CD4-positive, alpha-beta T cell treated with Interleukin-6 for 4 hours (primary cell): ENCODE measurements at places on chromosomes 11 and 22.

DNA sequence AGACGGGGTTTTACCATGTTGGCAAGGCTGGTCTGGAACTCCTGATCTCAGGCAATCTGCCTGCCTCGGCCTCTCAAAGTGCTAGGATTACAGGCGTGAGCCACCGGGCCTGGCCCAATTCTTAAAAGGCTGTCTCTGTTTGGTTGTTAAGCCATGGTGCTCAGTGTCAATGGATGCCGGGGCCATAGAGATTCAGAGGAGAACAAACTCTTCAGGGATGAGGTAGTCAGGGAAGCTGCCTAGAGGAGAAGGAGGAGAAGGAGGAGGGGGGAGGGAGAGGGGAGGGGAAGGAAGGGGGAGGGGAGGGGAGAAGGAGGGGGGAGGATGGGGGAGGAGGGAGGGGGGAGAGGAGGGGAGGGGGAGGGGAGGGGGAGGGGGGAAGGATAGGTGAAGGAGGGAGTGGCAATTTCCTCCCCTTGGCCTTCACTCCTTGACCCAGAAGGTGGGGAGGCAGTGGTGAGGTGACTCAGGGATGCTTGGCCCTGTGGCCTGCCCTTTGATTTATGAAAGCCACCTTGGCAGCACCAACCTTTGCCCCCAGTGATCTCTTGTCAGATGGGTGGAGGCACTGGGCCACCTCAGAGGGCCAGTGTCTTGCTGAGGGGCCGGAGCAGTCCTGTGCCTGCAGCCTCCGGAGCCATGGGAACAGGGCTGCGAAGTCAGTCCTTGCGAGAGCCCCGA lies at the start of gene C11orf86:
C11orf86 (plus strand) TSS at position 581 of the 681 bp plus-strand sequence; CDS start at position 640, 59 bp downstream.
- no peak for DNase-seq

GRCh38 chr11:130477586-130478203 lies 29.2 kb downstream of the ADAMTS15 start:
- no peak for DNase-seq

- DNase-seq = no peak
Observed at GRCh38 chr11:124648610-124649009, 24.9 kb downstream of the SIAE start.

DNA sequence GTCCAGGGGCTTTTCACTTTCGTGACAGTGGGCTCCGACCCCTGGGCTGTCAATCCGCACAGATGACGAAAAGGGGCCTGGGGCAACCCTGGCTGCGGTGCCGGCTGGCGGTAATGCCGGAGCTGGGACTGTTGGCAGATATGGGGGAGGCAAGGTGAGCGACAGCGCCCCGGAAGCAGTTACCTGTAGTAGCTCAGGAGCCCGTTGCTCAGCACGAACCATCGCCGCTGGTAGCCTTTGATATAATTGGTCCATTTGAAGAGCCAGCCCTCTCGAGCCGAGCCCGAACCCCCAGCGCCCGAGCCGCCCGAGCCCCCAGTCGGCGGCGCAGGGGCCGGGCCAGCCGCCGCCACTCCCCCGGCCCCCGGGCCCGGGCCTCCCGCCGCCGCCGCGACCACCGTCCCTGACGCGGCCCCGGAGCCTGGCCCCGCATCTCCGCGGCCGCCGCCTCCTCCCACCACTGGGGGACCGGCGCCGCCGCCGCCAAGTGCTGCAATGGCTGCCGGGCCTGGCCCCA lies 396 bp downstream of the OSBP start:
- DNase-seq = peak; percentile 75

DNA sequence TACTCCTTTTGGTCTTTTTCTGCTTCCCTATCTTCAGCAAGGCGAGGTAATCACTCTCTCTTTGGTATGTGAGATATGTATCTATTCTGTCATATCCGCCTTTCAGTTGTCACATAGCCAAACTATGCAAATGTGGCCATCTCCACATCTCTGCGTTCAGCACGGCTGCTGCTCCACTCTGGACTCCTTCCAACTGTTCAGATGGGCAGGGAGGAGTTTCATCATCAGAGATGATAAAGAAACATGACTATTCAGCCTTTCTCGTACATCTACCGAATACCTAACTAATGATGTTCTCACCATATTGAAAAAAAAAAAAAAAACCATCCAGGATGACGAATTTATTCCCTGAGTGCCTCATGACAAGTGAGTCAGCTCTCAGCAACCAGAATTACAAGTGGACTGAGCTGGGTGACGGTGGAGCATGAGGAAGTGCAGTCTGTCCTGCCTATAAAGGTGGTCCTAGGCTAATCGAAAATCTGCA lies 899.6 kb downstream of the OPCML start:
- DNase-seq = no peak

GRCh38 chr11:46463701-46464421 lies 72.3 kb upstream of the CHRM4 start:
- no peak for DNase-seq

- DNase-seq = no peak
Observed at GRCh38 chr22:25369041-25369440, 149.6 kb downstream of the CRYBB2 start.

DNA sequence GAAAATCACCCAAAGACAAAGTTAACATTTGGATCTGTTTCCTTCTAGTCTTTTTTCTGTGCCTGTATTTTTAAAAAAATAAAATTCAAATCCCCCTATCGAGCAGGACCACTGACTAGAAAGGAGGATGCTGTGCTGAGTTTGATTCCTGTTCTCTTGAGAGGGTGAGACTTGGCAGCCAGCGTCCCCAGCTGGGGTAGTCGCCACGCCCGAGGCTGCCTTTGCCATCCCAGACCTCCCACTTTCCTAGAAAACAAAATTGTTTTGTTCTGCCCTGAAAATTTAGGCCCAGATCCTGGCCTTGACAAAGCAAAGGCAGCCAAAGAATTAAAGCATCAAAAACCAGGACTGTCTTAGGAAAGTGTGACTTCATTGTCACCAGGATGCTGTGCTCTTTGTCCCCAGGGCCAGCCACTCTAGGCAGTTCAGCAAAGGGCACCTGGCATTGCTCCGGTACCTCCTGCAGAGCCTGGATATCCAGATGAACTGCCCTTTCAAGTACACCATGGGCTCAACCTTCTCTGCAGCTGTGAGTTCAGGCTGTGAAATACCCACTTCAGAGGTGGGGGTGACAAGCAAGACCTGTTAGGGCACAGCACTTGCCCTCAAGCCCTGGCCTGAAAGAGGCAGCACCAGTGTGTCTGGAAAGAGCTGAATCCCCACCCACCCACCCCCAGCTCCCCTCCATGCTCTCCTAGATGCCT lies 44.6 kb downstream of the KCNQ1OT1 start:
- no peak for DNase-seq

DNA sequence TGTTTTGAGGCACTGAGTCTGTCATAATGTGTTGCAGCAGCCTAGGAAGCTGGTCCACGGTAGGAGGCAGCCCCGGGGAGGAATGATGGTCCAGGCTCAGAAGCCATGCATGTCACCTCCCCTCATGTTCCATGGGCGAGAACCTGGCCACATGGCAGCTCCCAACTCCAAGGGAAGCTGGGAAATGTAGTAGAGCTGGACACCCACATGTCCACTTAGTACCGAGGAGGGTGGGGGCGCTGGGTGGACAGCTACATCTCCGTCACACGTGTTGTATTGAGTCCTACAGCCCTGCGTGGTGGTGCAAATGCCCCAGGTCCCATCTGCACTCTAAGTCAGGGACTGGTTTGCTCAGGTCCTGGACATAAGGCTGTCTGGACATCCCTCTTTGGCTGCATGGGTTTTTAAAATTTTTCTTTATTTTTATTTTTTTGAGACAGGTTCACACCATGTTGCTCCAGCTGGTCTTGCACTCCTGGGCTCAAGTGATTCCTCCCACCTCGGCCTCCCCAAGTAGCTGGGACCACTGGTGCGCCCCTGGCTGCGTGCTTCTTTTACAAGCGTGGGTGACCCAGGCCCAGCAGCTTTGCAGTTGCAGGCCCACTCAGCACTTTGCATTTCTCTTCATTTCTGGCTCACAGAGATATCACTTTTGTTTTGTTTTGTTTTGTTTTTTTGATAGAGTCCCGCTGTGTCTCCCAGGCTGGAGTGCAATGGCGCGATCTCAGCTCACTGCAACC lies 3.9 kb upstream of the CTTN start:
- no peak for DNase-seq

DNA sequence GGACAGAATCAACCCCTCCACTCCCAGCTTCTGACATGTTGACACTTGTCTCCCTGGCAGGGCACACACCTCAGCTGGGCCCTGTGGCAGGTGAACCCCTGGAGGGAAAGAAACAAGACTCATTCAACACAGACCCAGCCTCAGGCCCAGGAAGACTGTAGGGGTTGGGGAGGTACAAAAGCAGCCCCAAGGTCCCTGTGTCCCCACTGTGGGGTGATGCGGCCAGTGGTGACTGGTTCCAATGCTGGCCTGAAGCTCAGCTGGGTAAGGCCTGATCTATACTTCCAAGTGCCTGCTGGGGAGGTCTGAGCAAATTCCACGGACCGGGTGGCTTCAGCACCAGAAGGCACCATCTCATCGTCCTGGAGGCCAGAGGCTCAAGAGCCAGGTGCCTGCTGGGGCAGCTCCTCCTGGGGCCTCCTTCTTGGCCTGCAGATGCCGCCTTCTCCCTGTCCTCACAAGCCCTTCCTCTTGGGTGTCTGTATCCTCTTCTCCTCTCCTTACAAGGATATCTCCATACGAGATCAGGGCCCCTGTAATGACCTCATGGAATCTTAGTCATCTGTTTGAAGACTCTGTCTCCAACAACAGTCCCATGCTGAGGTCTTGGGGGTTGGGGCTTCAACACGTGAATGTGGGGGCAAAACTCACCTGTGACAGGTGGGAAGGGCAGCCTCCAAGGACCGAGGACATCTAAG lies 1492.1 kb downstream of the BRD1 start:
- no peak for DNase-seq

DNA sequence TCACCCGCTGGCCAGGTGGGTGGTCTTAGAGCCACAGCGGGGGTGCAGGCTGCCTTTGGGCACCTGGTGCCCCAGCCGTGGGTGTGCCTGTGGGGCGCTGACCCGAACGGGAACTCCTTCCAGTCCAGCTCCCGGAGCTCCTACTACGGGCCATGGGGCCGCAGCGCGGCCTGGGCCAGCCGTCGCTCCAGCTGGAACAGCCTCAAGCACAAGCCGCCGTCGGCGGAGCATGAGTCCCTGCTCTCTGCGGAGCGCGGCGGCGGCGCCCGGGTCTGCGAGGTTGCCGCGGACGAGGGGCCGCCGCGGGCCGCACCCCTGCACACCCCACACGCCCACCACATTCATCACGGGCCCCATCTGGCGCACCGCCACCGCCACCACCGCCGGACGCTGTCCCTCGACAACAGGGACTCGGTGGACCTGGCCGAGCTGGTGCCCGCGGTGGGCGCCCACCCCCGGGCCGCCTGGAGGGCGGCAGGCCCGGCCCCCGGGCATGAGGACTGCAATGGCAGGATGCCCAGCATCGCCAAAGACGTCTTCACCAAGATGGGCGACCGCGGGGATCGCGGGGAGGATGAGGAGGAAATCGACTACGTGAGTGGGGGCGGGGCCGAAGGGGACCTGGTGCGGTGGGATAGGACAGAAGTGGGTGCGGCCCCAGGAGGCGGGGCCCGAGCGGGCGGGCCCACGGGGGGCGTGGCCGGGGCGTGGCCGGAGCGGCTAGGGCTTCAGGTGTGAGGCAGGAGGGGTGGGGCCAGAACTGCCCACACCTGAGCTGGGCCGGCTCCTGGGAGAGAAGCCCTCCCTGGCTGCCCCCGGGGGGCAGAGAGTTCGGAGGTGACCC lies 91.5 kb downstream of the CACNA1I start:
- DNase-seq = peak; percentile 90

DNA sequence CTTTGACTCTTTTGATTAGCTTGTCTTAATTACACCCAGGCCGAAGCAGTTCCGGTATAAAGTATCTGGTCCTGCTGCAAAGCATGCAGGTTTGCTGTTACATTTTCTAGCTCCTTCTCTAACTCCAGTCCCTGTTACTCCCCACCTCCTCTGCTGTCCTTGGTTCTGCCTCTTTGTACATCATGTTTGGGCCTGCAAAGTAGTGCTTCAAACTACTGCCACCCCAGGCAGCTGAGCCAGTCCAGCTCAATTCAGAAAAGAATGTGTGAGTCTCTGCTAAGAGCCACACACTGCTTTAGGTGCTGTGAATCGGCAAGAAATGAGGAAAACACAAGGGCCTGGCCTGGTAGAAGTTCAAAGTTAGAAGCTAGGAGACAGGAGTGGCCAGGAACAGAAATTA lies 136.0 kb downstream of the SERGEF start:
- DNase-seq = no peak

GRCh38 chr11:10373340-10373739 lies 68.5 kb downstream of the ADM start:
- no peak for DNase-seq

DNA sequence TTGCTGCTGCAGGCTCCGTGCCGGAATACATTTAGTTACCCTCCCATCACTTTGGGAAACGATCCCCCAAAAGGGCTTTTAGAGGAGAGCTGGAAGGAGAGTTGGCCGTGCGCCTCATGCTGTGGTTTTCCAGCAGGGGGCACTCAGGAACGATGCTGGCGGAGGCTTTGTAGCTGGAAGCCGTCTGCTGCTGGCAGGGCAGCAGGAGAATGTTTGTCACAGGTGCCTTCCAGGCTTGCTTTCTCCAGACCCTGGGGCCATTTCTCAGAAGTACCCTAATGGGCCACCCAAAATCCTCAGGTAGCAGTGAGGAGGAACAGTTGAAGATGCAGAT lies 30.0 kb upstream of the CABP7 start:
- DNase-seq = peak; percentile 43

GRCh38 chr11:2136952-2137201 lies 2.3 kb downstream of the IGF2 start:
- no peak for DNase-seq

DNA sequence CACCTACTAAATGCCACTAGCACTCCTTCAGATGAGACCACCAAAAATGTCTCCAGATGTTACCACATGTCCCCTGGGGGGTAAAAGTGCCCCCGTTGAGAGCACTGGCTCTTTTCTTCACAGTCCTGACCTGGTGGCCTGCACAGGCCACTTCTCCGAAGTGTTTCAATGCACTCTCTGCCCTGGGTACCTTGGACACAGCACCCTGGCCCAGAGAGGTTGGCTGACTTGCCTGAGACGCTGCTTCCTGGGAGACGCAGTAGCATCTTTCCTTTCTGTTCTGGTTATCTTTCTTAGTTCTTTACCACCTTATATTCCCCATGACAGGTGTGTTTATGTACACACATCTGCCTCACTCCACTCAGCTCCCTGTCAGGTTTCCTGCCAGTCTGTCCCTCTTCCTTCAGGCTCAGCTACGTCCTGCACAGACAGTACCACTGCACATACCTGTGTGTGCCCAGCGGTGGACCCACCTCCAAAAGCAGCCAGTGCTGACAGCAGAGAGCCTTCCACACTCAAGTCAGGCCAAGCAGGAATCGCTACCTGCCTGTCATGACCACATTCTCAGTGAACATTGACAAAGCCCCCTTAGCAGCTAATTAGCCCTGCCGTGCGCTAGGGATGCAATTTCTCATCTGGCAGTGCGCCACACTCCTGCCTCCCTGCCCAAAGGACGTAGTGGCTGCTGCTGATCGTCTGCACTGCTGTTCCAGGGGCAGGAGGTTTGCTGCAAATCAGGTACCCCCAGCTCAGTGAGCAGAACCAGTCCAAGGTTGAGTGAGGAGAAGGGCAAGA lies 39.0 kb downstream of the FAM83F start:
- DNase-seq = no peak

- peak; percentile 60 for DNase-seq
Observed at GRCh38 chr22:37148031-37148651, 1.6 kb downstream of the IL2RB start.
